ENCODE measurements at places on chromosomes 2 and 18.

- no peak for DNase-seq
Observed at GRCh38 chr2:174874085-174874484, 109.8 kb upstream of the CHRNA1 start.

DNA sequence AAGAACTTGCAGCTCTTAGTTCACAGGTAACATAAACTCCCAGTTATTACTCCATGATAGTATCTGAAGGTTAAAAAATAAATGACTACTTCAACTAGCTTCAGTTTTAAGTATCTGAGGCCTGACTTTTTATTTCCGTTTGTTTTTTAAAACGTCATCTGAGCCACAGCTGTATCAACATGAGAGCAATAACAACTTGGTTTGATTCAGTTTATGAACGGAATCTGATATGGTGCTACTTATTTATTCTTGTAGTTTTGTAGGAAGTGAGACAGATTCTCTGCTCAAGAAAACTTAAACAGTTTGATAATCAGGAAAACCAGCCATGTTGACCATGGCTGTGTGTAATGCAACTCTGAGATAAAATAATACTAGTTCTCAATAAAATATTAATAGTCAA lies 34.9 kb downstream of the NAB1 start:
- no peak for DNase-seq

DNA sequence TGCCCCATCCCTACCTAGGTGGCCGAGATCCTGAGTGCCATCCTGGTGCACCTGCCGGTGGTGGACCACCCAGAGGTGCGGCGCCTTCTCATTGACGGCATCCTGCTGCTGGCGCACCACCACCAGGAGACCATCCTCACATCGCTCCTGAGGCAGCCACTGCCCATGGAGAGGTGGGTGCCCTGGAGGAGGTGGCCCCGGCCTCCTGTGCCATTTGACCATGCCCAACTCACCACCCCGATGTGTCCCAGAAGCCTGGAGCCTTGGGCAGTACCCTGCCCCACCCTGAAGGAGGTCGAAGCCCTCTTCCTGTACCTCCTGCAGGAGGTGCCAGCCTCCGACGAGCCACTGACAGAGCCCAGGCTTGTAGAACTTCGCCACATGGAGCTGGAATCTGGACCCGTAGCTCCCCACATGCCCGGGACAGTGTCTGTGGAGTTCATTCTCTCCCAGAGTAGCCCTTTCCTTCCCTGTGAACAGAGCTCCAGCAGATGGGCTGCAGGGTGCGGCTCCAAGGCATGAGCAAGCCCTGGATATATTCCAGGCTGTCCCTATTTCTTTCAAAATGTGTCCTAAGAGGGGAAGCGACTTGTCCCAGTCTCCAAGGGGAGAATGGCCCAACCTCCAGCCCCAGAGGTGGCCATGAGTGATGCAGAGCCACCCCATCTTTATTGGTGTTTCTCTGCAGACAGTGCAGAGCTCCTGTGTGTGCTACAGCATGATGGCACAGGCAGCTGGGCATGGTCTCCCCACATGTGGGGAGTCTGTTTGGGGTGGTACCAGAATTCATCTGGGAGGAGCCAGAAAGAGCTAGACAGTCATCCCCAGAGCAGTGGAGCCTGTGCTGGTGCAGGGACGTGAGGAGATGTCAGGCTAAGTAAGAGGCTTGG lies 34.2 kb downstream of the HJURP start:
- no peak for DNase-seq

- DNase-seq: no peak
Observed at GRCh38 chr2:242056785-242057184, 187.3 kb downstream of the RTP5 start.

GRCh38 chr2:109629867-109630266 lies 15.7 kb downstream of the SOWAHC start:
- DNase-seq: no peak

DNA sequence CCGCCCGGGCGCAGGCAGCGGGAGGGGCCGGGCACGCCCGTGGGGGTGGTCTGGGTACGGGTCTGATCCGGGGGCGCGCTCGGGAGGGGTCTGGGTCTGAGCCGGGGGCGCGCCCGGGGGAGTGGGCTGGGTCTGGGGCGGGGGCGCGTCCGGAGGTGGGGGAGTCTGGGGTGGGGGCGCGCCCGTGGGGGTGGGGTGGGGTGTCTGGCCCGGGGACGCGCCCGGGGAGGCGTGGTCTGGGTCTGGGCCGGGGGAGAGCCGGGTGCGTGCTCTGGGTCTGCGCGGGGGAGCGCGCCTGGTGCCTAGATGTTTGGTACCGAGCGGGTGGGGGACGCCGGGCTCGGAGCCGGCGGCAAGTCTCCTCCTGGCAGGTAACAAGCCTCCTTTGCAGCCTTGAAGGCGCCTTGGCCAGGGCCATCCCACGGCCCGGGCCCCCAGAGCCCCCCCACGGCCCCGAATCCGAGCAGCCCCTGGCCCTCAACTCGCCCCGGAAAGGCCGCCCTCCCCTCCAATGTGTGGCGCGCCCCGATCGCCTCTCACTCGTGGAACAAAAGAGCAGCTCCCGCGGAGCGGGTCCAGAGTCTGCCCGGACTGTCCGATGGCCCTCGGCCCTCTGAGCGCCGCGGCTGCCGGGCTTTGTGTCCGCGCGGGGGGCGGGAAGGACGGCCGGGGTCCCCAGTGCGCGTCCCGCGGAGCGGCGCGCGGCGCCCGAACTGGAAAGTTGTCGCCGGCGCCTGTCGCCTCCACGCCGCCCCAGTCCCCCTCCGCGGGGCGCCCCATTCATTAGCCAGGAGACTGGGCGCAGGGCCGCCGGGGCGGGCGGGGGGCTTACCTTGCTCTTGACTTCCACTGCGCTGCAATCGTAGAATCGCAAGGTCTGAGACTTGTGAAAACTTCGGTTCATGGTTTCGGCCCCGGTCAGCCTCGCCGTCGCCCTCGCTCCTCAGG lies 595 bp downstream of the PARD6G start:
- DNase-seq: no peak

DNA sequence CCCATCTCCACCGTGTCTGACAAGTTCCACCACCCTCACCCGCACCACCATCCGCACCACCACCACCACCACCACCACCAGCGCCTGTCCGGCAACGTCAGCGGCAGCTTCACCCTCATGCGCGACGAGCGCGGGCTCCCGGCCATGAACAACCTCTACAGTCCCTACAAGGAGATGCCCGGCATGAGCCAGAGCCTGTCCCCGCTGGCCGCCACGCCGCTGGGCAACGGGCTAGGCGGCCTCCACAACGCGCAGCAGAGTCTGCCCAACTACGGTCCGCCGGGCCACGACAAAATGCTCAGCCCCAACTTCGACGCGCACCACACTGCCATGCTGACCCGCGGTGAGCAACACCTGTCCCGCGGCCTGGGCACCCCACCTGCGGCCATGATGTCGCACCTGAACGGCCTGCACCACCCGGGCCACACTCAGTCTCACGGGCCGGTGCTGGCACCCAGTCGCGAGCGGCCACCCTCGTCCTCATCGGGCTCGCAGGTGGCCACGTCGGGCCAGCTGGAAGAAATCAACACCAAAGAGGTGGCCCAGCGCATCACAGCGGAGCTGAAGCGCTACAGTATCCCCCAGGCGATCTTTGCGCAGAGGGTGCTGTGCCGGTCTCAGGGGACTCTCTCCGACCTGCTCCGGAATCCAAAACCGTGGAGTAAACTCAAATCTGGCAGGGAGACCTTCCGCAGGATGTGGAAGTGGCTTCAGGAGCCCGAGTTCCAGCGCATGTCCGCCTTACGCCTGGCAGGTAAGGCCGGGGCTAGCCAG lies 1.2 kb downstream of the ONECUT2 start:
- DNase-seq: no peak

DNA sequence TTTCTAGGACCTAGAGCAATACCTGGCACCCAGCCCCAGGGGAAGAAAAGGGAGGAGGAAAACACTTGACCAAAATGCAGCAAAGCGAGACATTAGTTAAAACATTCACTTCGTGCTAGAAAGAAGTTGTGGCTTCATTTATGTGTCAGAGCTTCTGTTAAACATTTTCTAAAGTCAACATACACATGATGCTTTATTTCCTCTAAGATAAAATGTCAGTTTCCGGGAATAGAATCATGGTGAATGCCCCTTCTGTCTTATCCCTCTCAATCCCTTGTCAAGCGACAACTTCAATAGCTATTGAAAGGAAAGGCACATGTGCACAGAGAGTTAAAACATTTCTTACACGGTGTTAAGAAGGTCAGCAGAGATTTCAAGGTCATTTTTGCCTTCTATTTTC lies 404.6 kb upstream of the CWC22 start:
- DNase-seq: no peak

GRCh38 chr18:58169472-58169871 lies 125.4 kb downstream of the NEDD4L start:
- DNase-seq: no peak

Measured in stimulated activated CD8-positive, alpha-beta memory T cell treated with anti-CD3 and anti-CD28 coated beads, Interleukin-15, amount 100 ng/mL, for 48 hours (primary cell).